ENCODE measurements at places on chromosomes 12 and 14.
A peak's percentile ranks its signal among the peaks of the same experiment; 100 is the strongest.

- DNase-seq: no peak
Measured at GRCh38 chr12:124333724-124334123, 38.8 kb downstream of the RFLNA start.

- no peak for DNase-seq
Measured at GRCh38 chr12:117365049-117365616, 3.7 kb upstream of the NOS1 start.

GRCh38 chr14:51547701-51548100, 104.0 kb upstream of the FRMD6 start:
- no peak for DNase-seq

- DNase-seq: peak; percentile 92
Measured at GRCh38 chr14:93892923-93893558, 34.1 kb upstream of the FAM181A start.

DNA sequence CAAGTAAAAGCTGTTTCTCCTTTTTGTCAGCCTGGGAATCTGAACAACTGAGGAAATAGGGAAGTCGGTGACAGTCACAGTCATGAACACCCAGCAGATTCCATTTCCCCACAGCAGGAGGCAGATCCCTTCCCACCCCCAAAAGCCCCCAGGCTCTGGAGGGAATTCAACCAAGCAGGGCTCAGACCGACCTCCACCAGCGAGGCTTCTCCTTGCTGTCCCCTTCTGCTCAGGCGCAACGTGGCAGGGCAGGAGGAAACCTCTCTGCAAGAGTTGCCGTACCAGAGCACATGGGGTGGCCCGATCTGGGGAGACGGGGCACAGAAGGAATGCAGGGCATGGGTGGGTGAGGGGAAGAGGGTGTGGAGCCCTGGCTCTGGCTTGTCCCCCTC, 319 bp downstream of the GALNT6 start:
- DNase-seq: peak; percentile 79

- DNase-seq: peak; percentile 64
Measured at GRCh38 chr14:68797121-68797670, 4.3 kb upstream of the ZFP36L1 start.

- DNase-seq: no peak
Measured at GRCh38 chr14:88559852-88560251, 3.0 kb upstream of the ZC3H14 start.

GRCh38 chr12:65525491-65526141, 247.1 kb downstream of the MSRB3 start:
- no peak for DNase-seq

DNA sequence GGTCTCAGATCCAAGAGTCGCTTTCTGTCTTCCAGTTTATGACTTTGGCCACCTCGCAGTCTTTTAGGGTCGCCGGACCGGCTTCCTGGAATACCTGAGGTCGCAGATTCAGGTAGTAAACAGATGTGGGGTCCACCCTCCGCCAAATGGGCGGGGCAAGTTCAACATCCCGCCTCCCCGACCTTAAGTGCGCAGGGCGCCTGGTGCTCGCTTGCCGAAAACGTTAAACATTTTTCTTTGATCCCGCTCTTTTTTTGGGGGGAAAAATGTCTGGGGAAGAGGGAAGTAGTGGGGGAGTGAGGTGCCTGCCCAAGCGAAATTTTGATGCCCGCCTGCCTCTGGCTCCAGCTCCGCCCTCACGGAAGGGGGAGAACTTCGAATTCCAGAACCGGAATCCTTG, 73.9 kb upstream of the TBX5 start:
- no peak for DNase-seq

- DNase-seq: peak; percentile 77
Measured at GRCh38 chr12:93502802-93503623, 35.7 kb downstream of the MRPL42 start.
